ENCODE measurements at places on chromosomes 3 and 15.

DNA sequence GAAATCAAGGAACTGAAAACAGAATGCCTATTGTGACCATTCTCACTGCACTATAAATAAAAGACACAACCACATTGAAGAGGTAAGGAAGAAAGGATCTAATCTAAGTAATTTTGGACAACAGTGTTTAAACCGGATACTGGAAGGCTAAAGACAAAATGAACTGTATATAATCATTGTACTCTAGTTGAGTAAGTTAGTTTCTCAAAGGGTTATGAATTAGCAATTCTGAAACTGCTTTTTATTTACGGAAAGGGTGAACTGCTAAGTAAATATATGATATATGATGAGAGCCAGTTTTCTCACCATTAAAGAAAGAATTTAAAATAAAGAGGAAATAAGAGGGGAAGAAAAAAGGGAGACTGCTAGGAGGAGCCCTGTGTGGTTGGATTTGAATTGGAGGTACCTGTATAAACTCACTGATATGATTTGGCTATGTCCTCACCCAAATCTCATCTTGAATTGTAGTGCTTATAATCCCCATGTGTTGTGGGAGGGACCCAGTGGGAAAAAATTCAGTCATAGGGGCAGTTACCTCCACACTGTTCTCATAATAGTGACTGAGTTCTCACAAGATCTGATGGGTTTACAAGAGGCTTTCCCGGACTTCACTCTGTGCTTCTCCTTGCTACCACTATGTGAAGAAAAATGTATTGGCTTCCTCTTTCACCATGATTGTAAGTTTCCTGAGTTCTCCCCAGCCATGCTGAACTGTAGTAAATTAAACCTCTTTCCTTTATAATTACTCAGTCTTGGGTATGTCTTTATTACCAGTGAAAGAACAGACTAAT, 607.7 kb downstream of the PYDC2 start:
- peak; percentile 33 for DNase-seq

DNA sequence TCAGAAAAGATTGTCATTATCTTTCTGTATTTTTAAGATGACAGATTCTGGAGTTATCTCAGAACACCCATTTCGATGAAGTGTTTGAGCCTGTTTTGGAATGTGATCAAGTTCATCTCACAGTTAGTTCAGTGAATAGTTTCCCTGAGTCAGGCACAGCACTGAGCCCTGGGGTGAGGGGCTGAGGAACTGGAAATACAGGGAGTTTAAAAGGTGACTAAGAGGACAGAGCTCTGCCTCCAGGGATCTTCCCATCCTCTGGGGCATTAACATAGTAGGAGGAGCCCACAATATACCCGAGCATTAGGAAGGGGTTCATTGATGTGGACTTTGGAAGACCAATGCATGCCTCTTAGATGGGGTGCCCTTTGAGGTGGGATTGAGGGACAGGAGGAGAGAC, 355.1 kb downstream of the CLSTN2 start:
- DNase-seq: no peak

GRCh38 chr3:98695796-98696195, 67.3 kb upstream of the ST3GAL6 start:
- no peak for DNase-seq

GRCh38 chr3:178120367-178120766, 415.9 kb upstream of the KCNMB2 start:
- no peak for DNase-seq

DNA sequence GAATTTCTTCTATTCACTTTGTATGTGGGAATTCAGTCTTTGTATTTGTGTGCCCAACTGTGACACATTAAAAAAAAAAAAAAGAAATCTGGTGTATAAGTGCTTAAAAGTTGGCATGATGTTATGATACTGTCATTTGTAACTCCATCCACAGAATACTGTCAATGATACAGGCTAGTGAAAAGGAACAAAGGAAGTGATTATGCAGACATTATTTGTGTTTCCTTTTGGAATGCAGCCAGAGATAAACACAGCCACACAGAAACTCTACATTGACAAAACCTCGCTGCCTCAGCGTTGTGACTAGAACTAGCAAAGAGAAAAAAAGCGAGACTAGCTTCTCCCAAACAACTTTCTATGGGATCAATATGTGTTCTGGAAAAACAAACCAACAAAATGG, 519.2 kb upstream of the AGTR1 start:
- no peak for DNase-seq

GRCh38 chr3:195133462-195133861, 137.5 kb downstream of the XXYLT1 start:
- DNase-seq: no peak

DNA sequence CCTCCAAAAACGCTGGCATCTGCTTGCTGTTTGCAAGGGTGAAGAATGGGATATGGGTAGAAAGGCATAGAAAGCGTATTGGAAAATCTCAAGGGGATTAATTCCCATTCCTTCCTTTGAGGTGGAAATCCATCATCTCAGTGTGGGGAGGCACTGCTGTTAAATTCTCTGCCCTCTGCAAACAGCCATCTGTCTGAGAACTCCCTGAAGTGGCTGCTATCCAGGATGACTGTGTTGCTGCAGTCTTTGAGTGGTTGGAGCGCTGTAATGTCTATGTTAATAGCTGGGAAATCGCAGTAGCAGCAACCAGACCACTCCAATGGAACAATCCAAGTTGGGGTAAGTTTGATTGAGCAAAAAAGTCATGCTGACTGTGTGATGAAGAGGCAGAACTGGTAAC, 625.9 kb downstream of the NLGN1 start:
- DNase-seq: no peak

DNA sequence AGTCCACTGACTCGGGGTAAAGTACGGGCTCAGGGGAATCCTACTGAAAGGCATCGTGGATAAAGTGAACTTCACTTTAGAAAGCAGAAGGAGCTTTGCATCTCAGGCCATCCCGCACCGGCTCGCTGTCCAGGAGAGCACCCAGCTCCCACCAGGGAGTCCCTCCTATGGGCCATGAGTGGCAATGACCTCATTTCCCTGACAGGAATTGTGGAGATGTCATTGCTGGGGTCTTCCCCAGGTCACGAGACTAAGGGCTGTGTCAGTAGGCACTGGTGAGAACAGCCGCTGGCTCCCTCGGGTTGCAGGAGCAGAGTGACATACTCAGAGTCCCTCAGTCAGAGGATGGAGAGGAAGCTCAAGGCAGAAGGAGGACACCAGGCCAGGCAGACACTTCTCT, 97.3 kb downstream of the XXYLT1 start:
- no peak for DNase-seq

- no peak for DNase-seq
Measured at GRCh38 chr3:171309906-171310359, 150.3 kb downstream of the TNIK start.

- DNase-seq: peak; percentile 19
Measured at GRCh38 chr15:39171944-39172368, 408.9 kb upstream of the THBS1 start.

DNA sequence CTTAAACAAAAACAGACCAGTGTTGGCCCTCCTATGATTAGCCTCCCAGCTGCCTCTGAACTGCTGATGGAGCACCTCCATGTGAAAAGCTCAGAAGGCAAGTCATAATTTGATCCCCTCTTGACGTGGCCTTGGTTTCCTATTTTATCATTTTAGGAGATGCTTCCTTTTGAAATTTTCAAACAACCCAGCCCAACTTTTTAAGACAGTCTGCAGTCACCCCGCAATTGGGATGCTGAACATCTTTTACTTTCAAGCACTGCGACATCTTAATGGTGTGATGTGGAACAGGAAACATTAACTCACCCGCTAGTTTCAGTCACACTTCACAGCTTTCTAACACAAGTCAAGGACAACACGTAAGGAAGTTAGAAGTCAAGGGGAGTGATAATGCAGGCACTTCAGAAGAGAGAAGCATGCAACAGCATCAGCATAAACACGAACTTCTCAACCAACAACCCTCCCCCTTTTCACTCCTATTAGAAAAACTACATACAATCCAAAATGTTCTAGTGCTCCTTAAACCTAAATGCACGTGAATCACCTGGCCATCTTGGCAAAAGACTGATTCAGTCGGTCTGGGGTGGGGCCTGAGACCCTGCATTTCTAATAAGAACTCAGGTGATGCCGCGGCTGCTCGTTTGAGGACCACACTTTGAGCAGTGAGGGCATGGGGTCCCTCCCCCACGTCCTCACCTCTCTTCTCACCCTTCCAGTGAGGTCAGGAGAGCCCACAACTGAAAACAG, 161.5 kb downstream of the FOXP1 start:
- DNase-seq: peak; percentile 66

DNA sequence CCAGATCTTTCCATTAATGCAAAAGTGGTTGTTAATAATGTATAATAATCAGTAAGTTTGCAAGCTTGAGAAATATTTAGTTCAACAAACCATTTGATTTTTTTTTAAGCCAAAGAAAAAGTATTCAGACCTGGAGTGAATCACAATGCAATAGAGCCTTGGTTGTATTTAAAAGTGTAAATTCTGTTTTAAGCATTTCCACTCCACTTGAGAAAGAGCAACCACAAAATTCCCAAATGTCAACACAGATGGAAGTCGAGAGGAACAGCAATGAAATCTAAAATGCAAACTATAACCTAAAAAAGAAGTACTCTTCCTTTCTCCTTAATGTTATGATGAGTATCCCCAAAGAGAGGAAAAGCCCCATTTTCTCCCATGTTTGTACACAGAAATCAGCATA, 20.2 kb downstream of the GBE1 start:
- no peak for DNase-seq

GRCh38 chr3:67901681-67902080, 247.3 kb upstream of the SUCLG2 start:
- DNase-seq: no peak

GRCh38 chr3:10474275-10474646, 31.1 kb downstream of the ATP2B2 start:
- DNase-seq: no peak

DNA sequence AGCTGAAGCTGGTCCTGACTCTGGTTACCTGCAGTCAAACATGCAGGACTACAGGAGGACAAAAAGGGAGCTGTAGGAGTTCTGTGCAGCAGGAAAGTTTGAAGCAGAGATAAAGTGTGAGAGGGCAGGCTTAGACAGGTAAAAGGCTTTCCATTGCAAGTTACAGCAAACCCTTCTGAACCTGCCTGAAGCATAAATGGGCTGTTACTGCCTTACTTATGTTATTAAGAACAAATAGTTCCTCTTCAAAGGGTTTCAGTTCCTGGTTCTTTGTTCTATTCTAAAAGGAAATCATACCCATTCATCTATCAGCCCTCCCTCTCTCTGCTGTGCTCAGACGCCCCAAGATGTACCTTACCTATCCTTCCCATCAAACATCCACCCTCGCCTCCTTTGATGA, 52.4 kb upstream of the CACNA2D3 start:
- no peak for DNase-seq

- DNase-seq: no peak
Measured at GRCh38 chr15:82110144-82110543, 64.3 kb upstream of the MEX3B start.

DNA sequence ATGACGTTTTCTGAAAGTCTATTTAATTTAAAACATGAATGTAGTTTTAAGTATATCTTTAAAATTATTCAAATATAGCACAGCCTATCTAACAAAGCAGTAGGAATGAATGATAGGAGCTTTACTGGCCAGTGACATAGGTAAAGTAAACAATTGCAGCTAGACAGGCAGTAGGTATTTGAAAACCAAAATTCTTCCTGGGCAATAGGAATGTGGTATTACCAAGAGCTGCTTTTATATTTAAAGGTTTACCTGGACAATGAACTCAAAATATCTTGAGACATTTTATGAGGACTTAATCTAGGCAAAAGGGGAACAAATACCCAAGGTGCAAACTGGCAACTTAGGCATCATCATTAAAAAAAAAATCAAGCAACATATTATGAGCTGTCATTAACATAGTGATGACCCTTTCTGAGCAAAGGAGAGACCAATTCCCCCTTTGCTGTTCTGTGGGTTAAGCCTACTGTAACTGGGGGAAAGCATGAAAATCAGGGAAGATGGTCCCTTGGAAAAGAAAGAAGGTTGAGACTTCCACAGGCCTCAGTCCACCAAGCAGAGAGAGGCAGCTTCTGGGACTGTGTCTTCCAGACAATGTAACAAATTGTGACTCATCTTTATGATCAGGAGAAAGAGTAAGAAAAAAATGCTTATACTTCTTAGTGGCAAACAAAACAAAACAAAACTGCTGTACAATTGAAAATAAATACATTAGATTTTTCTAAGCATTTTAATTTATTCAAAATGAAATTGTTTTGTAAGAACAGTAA, 12.9 kb downstream of the ISL2 start:
- no peak for DNase-seq

- no peak for DNase-seq
Measured at GRCh38 chr15:33639456-33639855, 328.7 kb downstream of the RYR3 start.

DNA sequence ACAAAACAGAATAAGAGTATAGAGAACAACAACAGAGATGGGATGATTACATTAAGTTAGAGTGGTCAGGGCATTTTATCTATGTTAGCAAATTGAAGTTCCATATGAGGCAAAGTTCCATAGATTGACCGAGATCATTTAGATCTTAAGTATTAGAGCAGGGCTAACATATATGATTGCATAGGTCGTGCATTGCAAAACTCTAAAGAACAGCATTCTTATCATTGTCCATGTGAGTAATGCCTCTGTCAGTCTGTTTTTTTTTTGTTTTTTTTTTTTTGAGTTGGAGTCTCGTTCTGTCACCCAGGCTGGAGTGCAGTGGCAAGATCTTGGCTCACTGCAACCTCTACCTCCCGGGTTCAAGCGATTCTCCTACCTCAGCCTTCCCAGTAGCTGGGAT, 341.7 kb upstream of the KCNH8 start:
- no peak for DNase-seq

DNA sequence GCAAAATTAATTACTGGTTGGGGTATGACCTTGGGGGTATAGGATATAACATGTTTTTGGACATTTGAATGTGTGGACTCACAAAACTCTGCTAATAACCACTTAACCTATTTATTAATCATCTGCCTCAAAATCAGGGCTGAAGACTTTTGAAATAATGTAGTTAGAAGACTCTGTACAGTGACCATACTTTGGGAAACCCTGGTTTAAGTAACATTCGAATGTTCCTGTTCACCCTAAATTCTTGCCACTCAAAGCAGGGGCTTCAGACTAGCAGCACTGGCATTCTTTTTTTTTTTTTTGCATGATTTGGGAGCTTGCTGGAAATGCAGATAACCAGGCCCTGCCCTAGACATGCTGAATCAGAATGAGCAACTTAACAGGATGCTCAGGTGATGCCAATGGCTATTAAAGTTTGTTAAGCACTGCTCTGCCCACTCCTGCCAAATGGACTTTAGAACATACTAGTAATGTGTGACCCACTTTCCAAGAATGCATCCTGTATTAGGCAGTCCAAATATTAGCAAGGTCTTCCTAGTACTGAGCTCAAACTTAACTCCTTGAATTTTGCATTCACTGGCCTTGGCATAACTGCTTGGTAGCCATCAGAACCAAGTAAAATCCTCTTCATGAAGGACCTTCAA, 12.7 kb upstream of the ST3GAL6 start:
- DNase-seq: no peak

- no peak for DNase-seq
Measured at GRCh38 chr3:197428117-197428801, 127.5 kb downstream of the BDH1 start.

GRCh38 chr3:168398371-168399025, 302.8 kb upstream of the GOLIM4 start:
- no peak for DNase-seq
